ENCODE measurements at places on chromosomes 6 and 20.

DNA sequence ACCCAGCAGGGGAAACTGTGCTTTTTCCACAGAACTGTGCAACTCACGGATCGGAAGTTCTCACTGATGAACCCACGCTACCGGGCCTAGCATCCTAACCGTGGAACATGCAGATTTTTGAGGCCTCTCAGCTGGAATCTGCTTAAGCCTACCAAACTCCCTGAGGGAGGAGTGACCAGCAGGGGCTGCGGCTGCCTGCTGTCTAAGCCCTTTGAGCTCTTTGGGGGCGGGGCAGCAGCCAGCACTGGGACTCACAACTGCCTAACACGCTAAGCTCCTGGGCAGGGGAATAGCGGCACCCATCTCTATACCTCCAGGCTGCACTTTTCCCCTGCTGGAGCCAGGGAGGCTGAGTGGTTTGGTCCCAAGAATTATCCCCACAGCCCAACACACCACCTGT lies 20.4 kb upstream of the METTL24 start:
- no peak for DNase-seq

DNA sequence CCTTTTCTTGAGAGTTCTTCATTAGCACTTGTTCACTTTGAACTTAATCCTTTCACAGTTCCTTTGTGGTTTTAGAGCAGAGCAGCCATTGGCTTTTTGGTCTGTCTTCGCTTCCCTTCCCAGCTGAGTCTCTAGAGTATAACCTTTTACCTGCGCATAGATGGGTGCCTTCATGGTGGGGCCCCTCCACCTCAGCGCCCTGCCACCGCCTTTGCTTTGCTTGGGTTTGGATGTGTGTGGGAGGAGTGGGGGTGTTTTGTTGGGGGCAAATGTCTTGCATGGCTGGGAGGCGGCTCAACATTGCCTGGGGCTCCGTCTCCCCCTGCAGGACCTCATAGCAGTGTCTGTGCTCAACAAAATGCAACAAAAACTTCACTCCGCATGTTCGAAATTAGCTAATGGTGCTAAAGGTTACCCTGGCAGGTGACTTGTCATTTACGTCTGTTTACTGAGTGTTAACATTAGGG lies 11.9 kb downstream of the PYGB start:
- no peak for DNase-seq

GRCh38 chr20:3930265-3931206 lies 41.3 kb downstream of the PANK2 start:
- no peak for DNase-seq

GRCh38 chr6:27720607-27721580 lies 191.3 kb downstream of the OR2B2 start:
- DNase-seq = no peak

DNA sequence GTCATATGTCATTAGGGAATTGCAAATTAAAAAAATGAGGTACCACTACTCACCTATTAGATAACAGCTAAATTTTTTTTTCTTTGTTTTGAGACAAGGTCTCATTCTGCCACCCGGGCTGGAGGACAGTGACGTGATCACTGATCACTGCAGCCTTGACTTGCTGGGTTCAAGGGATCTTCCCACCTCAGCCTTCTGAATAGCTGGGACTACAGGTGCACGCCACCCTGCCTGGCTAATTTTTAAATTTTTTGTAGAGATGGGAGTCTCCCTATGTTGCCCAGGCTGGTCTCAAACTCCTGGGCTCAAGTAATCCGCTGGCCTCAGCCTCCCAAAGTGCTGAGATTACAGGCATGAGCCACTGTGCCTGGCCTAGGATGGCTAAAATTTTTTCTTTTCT lies 57.1 kb upstream of the NCOA3 start:
- DNase-seq = no peak

DNA sequence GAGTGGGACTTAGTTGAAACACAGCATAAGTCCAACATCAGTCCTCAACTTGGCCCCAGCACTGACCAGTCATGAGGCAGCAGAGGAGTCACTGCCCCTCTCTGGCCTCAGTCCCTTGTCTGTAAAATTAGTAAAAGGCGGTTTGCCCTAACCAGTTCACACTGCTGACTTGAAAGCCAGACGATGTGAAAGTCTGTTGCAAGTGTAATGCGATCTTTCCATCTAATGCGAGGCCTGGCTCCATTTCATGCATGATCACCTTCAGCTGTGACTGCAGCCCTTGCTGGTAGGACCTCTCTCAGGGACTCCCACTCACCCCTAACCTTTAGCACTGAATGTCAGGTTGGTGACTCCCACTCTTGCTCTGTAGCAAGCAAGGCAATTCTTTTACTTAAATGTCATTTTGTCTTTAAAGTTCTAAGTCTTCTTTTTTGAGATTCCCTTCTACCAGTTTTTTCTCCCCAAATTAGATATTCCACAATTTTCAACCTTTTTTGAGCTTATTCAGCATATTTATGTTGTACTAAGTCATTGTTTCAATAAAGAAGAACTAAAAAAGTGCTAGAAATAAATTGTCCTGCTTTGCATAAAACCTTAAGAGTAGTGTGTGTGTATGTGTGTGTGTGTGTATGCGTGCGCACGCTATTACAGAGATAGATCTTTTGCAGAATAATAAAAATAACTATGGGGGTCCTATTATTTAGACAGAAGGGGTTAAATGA lies 245.5 kb downstream of the PACRG start:
- DNase-seq = no peak

DNA sequence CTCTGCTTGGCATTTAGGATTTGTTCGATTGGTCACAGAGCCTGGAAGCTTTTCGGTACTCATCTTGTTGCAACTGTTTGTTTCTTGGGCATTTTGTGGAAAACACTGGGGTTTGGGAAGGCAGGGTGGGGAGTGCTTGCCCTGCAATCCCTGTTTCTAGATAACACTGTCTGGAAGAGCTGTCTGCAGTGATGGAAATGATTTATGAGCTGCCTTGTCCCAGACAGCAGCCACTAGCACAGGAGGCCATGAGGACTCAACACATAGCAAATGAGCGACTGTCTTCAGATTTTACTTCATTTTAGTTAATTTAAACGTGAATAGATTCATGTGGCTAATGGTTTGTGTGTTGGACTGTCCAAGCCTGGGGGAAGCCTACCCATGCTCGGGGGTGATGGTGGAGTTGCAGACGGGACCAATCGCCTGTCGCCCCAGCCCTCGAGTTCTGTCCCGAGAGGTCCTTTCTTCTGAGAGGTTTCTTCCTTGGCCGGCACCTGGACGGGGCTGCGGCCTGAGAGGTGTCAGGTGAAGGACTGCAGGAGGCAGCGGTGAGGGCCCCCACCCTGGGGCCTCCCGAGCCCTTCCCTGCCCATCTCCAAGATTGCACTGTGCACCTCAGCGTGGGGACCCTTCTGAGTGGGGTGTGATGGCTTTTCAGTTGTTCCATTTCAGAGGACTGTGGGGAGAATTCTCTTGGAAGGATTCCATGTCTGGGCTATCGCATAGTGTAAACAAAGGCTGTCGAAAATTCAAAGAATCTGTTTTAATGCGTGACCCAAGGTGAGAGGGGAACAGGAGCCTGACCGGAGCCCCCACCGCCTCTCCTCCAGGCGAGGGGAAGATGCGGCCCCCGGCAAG lies 55.4 kb downstream of the SMOC2 start:
- DNase-seq = no peak

GRCh38 chr6:137552809-137553208 lies 58.6 kb upstream of the OLIG3 start:
- DNase-seq = no peak

- DNase-seq = no peak
Observed at GRCh38 chr20:57262784-57263609, 3.4 kb downstream of the BMP7 start.

- DNase-seq = no peak
Observed at GRCh38 chr6:2221726-2222274, 23.6 kb downstream of the GMDS start.

- DNase-seq = no peak
Observed at GRCh38 chr6:48471326-48471725, 360.3 kb upstream of the PTCHD4 start.

DNA sequence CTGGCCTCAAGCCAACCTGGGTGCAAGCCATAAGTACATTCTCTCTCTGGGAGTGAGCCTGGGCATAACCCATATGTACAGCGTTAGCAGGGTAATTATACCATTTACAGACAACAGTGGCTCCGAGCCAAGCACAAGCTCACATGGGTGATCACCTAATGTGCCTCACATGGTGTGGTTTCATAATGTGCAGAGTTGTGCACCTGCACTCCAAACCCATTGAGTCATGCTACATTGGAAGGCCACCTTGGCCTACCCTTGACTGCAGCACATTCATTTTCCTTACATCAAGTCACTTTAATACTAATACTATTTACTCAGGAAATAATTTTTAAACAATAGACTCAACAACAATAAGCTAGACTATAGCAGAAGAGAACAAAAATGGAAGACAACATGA lies 194.5 kb upstream of the PLN start:
- peak; percentile 6 for DNase-seq

GRCh38 chr6:110813338-110814101 lies 1.7 kb downstream of the CDK19 start:
- no peak for DNase-seq

GRCh38 chr6:143549949-143550268 lies 38.4 kb upstream of the FUCA2 start:
- DNase-seq = no peak

GRCh38 chr20:47059536-47059935 lies 164.9 kb downstream of the EYA2 start:
- DNase-seq = no peak

GRCh38 chr20:32285082-32285620 lies 7.7 kb downstream of the KIF3B start:
- DNase-seq = no peak

GRCh38 chr6:116954938-116955337 lies 77.9 kb downstream of the RFX6 start:
- peak; percentile 27 for DNase-seq

GRCh38 chr6:72709431-72709830 lies 87.6 kb downstream of the KCNQ5 start:
- DNase-seq = no peak

GRCh38 chr6:33290459-33290858 lies 1.1 kb downstream of the PFDN6 start:
- DNase-seq = no peak

DNA sequence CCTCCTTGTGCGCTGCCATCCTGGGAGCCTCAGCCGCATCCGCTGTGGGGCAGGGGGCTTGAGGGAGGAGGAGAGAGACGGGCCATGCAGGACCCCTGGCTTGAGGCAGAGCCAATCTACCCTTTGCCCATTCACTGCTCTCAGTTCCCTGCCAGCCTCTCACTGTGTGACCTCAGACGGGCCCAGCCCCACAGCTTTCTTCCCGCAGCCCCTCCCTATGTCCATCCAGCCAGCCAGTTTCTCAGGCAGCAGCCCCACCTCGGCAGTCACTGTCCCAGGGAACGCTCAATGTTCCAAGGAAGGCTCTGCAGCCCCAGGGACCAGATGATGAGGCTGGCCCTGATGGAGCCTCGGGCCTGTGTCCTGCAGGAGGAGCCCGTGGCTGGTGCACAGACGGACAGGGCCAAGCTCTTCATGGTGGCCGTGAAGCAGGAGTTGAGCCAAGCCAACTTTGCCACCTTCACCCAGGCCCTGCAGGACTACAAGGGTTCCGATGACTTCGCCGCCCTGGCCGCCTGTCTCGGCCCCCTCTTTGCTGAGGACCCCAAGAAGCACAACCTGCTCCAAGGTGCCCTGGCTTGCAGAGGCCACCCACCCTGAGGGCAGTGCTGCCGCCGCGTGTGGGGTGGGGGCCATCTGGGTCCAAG lies 3.9 kb upstream of the TNFRSF6B start:
- DNase-seq = no peak

GRCh38 chr6:10640412-10640811 lies 54.0 kb downstream of the C6orf52 start:
- DNase-seq = no peak

DNA sequence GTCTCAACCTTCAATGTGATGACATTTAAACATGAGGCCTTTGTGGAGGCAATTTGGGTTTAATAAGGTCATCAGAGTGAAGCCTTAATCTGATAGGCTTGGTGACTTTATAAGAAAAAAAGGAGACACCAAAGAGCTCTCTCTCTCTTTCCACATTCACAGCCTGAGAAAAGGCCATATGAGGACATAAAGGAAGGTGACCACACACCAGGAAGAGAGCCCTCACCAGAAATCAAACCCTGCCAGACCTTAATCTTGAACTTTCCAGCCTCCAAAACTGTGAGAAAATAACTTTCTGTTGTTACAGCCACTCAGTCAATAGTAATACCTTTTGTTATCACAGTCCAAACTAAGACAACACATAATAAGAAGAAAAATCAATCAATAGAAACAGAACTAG lies 47.7 kb downstream of the COL12A1 start:
- no peak for DNase-seq

GRCh38 chr6:45900808-45901752 lies 114.6 kb downstream of the CLIC5 start:
- peak; percentile 2 for DNase-seq

DNA sequence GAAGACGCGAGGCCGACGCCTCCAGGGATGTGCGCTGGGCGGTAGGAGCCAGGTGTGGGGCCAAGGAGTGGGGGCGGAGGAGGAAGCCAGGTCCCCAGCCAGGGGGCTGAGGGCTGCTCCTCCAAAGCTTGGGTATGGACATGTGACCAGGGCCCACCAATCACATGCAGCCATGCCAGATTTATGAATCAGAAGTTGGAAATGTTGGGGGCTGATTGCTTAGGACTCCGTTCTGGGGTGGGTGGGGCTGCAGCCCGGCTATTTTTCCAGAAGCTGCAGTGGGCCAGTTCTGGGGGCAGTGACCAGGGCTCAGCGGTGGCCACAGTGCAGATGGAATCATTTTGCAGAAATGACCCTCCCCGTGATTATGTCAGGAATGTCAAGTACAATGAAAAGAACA lies 96.0 kb downstream of the CEBPB start:
- no peak for DNase-seq

DNA sequence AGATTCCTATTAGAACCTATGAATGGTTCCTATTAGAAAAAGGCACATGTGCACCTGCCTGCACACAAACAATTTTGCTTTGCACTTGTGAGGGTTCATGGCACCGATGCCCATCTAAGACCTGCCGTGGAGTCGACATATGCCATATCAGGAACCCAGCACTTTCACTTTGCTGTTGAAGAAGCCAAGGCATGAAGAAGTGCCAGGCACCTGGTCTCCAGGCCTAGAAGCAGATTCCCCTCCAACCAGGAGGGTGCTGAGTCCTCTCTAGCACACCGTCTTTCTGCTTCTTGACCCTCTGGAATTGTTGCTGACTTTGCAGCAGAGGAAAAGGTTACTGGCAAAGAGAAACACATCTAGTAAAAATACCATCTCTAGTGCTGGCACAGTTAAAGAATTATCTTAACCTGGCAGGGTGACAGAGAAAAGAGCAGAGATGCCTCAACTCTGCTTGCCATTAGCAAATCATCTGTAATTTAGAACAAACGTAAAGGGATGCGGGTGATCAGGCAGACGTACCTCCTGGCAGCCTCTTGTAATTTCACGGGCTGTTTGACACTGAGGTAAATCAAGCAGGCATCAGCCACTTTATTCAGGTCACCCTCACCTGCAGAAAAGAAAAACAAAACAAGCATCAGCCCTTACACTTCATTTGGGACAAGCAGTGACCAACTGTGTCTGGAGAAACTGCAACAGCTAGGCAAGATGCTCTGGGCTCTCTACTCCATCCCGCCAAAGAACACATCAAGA lies 37.2 kb downstream of the TTI1 start:
- no peak for DNase-seq

Data from NCI-H2081 (cell line).